ENCODE measurements at places on chromosomes 3 and 15.

- DNase-seq = no peak
These were observed 513.9 kb downstream of the NLGN1 start for GRCh38 chr3:173911446-173911845.

- no peak for DNase-seq
These were observed 7.8 kb downstream of the IMPG2 start for GRCh38 chr3:101312545-101312944.

DNA sequence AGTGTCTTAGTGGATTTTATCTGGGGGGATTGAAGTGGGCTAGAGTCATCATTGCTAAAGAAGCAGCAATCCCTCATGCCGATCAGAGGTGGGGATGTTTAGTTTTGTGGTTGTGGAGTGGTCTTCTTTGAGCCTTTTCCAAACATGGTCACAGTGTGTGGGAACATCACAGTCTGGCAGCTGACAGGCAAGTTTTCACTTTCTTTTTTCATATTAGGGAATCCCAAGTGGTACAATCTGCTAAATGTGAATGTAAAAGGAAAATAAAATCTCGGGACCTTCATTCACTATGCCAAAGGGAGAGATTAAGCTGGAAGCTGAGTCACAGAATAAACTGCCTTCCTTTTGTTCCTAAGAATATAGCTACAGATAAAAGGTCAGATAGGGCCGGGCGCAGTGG lies 10.4 kb upstream of the CX3CR1 start:
- DNase-seq = no peak

GRCh38 chr15:69852482-69852881 lies 245.2 kb downstream of the TLE3 start:
- DNase-seq = no peak

GRCh38 chr3:58190291-58190690 lies 20.5 kb downstream of the DNASE1L3 start:
- no peak for DNase-seq

- no peak for DNase-seq
These were observed 6.8 kb upstream of the ADPGK start for GRCh38 chr15:72790302-72790910.

GRCh38 chr15:33654860-33655259 lies 313.4 kb upstream of the CHRM5 start:
- no peak for DNase-seq

DNA sequence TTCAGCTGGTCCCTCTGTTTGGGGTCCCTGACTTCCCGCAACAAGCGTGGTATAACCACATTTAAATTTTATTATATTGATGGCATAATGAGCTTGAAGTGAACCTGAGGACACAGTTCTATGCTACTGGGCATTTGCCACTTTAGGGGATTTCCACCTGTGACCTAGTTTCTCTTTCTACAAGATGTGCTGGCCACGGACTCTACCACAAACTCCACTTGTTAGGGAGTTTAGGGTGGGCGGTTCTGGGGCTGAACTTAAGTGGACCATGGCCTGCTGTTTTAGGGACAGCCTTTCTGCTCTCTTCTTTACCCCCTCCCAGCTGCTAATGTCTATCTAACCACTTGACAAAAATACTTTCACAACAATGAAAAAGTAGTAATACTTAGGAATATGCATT lies 1199.1 kb downstream of the SI start:
- DNase-seq = no peak

- DNase-seq = no peak
These were observed 106.0 kb downstream of the MEX3B start for GRCh38 chr15:81939604-81940440.

- DNase-seq = no peak
These were observed 3.6 kb downstream of the CCRL2 start for GRCh38 chr3:46410669-46411068.

- no peak for DNase-seq
These were observed 78.3 kb upstream of the C15orf39 start for GRCh38 chr15:75123395-75123794.

DNA sequence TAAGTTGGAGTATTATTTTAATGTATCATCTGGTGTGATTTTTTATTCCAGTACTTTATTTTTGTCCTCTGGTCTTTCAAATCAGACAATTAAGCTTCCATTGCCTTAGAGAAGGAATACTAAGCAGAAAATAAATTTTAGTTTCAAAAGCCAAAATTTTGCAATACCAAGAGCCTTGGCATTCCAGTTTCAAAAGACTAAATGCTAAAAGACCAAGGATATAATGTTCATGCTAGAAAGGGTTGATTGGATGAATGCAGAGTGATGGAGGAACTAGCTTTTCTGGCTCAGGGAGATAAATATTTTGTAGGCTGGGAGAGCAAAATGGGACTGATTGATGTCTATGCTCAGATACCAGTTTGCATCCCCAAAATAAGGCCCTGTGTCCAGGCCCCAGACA lies 6.2 kb downstream of the CD200 start:
- no peak for DNase-seq

GRCh38 chr15:58564981-58565380 lies 133.2 kb downstream of the LIPC start:
- DNase-seq = no peak

- no peak for DNase-seq
These were observed 19.3 kb downstream of the UBR1 start for GRCh38 chr15:43086551-43086950.

DNA sequence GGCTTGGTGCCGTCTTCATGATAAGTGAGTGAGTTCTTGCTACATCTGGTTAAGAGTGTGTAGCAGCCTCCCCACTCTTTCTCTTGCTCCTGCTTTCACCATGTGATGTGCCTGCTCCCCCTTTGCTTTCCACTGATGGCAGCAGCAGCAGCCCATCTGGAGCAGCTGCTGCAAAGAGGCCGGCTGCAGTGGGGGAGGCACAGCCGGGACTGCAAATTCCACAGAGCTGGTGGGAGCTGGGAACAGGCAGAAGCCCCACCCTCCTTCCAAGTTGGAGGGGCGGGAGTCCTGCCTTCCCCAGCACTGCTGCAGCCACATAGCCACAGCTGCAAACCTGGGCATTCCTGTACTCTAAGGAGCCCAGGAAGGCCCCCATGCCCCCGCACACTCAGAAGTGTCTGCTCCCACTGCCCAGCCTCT lies 62.8 kb upstream of the IMPG2 start:
- DNase-seq = no peak

GRCh38 chr15:59539799-59540198 lies 71.8 kb upstream of the GCNT3 start:
- no peak for DNase-seq

DNA sequence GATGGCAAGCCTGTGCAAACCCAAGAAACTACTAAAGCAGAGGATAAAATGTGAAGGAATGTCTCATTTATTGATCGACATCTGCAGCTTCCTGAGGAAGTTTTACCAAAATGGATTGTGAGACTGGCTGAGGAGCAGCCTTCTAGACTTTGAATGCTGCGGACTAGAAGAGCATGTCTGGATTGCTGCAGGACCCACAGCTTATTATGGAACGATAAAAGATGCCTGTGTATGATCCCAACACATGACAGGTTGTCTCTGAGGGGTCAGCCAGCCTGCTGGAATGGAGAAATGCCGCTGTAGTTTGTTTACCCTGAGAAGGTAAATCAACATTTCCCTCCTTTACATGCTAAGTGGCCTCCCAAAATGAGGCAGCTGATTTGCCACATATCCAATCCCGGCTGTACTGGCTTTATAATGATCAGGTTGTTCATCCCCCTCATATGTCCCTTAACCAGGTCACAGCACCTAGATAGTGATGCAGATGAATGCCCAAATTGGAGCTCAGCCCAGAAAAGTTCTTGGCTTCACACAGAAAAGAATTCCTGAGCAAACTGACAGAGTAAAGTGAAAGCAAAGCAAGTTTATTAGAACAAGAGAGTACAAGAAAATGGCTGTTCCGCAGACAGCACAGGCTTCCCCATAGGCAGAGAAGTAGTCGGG lies 63.9 kb downstream of the IL12A start:
- no peak for DNase-seq

- DNase-seq = no peak
These were observed 136.4 kb downstream of the SST start for GRCh38 chr3:187533797-187534196.

DNA sequence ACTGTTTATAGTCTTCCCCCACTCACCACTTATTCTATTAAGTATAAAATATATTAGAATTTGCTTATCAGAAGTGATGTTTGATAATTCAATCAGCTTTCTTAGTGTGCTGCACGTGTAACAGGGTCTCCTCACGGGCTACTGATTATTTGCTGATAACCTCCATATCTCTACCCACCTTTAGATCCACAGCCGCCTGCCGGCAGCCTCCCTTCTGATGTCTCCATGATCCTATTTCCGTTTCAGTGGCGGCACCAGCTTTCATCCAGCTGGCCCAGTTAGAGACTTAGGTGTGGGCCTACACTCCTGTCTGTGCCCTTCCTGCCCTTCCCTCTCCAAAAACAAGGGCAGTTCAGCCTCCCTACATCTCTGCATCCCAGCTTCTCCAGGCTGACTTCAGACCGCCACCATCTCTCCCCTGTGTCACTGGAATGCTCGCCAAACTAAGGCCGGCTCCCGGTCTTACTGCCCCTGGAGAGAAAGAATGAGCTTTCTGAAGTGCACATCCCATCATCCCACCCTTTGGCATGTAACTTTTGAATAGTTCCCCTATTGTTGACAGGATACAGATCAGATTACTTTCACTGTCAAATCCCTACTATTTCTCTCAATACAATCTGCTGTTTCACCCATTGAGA lies 76.6 kb upstream of the PRTG start:
- no peak for DNase-seq

- no peak for DNase-seq
These were observed 18.0 kb downstream of the PDIA5 start for GRCh38 chr3:123084738-123085237.

GRCh38 chr15:43406808-43407207 lies 35.9 kb downstream of the TUBGCP4 start:
- DNase-seq = no peak

DNA sequence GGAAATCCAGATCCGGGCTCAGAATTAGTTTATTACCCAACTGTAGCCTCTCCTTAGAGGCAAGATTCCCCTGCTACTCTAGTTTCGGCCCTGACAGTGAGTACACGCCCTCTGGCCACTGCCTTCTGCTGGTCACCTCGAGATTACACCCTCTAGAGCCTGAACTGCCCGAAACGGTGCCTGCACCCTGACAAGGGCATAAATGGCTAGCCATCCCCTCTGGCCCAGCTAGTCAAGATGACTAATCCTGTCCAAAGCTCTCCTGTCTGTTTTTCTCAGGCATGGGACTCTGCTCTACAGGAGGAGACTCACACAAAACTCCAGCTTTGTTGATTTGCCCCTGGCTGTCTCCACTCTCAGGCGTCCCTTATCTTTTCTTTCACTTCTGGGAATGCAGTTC lies 150.5 kb upstream of the UBE2E2 start:
- no peak for DNase-seq

- DNase-seq = no peak
These were observed 92.4 kb downstream of the COL6A6 start for GRCh38 chr3:130609166-130609979.

- DNase-seq = no peak
These were observed 12.5 kb upstream of the RPP14 start for GRCh38 chr3:58293516-58293915.

DNA sequence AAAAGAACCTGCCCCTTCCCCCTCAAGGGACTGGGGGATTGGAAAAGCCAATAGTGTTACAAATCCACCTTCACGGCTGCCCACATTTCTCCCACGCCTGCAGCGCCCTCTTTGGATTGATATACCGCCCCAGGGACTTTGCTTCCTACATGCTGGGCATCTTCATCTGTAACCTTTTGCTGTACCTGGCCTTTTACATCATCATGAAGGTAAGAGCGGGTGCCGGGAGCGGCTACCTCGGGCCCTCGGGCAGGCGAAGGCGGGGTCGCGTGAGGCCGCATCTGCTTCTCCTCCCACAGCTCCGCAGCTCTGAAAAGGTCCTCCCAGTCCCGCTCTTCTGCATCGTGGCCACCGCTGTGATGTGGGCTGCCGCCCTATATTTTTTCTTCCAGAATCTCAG lies 73.1 kb downstream of the USF3 start:
- no peak for DNase-seq

- no peak for DNase-seq
These were observed 20.6 kb upstream of the FBLN2 start for GRCh38 chr3:13528217-13528867.

DNA sequence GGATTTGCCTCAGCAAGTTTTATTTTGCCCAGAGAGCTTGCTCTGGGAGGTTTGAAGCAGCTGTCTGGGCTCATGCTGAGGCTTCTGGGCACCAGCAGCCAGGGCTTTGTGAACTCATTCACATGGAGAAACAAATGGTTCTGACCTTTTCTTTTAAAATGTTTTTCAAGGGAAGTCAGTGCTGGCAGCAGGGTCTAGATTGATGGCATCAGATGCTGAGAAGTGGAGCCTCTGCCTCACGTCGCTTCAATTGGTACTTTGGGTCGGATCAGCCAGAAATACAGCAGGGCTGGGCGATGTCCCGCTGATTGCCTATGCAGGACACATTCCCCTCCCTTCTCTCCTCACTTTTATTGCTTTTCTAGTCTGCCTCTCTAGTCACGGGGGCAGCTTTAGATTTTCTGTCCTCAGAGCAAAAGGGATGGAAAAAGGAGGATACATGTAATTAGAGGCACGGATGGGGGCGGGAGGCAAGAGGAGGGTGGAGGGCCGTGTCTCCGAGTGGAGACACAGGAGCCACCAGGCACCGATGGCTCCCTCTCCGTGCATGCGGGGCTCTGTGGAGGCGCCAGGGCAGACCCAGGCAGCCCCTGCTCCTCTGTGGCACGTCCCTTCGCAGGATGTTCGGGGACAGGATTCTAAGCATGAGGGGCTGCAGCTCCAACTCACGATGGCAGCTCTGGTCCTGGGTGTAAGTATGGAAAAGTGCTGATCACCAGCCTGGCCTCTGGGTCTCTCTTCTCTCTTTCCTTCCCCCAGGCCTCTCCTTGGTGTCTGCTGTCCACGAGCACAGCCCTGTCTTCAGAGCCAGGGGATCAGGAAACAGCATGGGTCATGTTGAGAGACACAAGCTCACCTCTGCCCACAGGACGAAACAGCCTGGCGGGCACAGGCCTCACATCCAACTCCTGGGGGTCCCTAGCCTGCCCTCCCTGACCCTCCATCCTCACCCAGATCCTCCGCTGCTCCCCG lies 116.1 kb downstream of the FAM43A start:
- no peak for DNase-seq
